ENCODE measurements at places on chromosomes 16 and 17. TPM values are rescaled to one million over a fixed set of nuclear protein-coding genes. Genes with fewer than 3 reads are reported as not detected.

The KRTAP2-2 gene
- total RNA-seq, result not detected

The PDP2 gene
- 11.4 TPM for total RNA-seq

The CDH3 gene
- total RNA-seq, result 1.1 TPM

The TNFSF12 gene
- 23.8 TPM for total RNA-seq

The KIF2B gene
- not detected for total RNA-seq

The SULT1A1 gene
- 0.50 TPM for total RNA-seq

The HS3ST3B1 gene
- total RNA-seq, result 0.46 TPM

The OR3A3 gene
- total RNA-seq, result not detected

The POLDIP2 gene
- 81.4 TPM for total RNA-seq
